ENCODE measurements at places on chromosomes 13 and 19.

- no peak for DNase-seq
These were observed 1.3 kb downstream of the BICRA start for GRCh38 chr19:47609906-47610894.

DNA sequence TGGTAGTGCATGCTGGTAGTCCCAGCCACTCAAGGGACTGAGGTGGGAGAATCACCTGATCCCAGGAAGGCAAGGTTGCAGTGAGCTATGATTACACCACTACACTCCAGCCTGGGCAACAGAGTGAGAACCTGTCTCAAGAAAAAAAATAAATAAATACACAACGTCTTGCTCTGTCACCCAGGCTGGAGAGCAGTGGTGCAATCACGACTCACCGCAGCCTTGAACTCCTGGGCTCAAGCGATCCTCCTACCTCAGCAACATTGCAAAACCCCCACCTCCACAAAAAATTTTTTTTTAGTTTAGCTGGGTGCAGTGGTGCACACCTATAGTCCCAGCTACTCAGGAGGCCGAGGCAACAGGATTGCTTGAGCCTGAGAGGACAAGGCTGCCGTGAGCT lies 8.8 kb downstream of the TPM4 start:
- no peak for DNase-seq

GRCh38 chr19:47707135-47707925 lies 5.9 kb upstream of the EHD2 start:
- peak; percentile 35 for DNase-seq

GRCh38 chr13:111326981-111327642 lies 6.7 kb downstream of the TEX29 start:
- no peak for DNase-seq

DNA sequence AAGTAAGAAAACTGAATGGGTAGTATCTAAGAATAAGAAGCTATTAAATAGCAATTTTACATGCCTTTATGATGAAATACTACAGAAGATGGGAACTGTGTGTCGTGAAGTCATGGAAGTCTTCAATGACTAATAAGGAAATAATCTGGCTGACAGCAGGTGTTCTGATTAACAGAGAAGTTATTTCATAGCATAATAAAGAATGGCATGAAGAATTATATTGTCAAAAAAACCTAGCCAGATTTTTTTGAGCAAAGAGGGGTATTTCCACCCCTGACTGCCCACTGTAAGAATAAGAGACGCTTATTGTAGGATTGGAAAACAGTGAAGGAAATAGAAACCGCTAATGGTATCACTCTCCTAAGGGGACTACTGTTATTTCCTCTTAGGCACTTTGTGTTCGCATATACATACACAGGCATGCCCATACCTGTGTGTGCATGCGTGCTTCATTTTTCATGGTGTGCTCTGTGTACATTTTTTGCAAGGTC lies 318.8 kb downstream of the SHISA2 start:
- no peak for DNase-seq

DNA sequence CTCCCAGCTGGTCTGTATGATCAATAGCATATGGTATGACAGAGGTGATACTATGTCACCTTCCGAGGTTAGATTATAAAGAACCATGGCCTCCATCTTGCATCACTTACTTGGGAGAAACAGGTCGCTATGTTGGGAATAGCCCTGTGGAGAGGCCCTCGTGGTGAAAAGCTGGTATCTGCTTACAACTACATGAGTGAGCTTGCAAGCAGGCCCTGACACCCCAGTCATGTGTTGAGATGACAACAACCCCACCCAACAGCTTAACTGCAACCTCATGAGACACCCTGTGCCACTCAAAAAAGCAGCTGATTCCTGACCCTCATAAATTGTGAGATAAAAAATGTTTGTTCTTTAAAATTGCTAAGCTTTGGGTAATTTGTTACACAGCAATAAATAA lies 18.8 kb downstream of the MTRF1 start:
- DNase-seq: no peak

DNA sequence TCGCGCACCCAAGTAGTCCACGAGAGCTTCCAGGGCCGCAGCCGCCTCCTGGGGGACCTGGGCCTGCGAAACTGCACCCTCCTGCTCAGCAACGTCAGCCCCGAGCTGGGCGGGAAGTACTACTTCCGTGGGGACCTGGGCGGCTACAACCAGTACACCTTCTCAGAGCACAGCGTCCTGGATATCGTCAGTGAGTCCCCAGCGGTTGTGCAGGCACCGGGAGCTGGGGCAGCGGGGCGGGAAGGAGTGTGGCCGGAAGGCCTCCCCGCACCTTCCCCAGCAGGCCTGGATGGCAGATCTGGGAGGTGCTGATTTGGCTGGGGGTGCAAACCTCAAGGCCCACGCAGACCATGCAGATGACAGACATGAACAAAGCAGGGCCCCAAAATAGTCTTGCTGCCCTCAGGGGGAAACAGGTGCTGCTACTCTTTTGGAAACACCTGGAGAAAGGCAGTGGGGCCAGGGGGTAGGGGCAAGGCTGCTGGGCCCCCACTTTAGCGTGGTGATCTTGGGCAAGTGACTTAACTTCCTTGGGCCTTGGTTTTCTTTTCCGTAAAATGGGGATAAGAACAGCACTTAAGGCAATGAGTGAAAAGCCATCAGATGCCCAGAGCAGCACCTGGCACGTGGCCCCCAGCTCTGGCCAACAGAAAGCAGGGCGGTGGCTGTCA lies 4.0 kb downstream of the MAG start:
- no peak for DNase-seq

DNA sequence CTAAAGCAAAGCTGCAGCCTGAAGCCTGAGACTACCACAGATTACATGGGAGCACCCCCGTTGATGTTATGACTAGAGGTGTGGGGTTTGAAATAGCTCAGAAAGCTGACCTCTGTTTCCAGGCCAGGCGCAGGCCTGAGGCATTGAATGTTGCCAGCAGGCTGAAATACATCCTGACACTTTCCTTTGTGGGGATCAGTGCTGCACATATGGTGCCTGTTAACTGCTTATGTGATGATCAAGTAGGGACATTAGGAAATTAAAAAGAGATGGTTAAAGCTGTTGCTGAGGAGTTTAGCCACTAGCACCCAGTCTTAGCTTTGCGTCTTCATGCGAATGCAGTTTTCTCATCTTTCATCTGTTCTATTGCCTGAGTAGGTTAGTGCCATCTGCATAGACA lies 83.2 kb downstream of the CCNA1 start:
- DNase-seq: no peak

GRCh38 chr19:31312009-31312676 lies 37.1 kb downstream of the TSHZ3 start:
- DNase-seq: no peak

GRCh38 chr13:114008964-114009589 lies 35.2 kb upstream of the C13orf46 start:
- DNase-seq: no peak

DNA sequence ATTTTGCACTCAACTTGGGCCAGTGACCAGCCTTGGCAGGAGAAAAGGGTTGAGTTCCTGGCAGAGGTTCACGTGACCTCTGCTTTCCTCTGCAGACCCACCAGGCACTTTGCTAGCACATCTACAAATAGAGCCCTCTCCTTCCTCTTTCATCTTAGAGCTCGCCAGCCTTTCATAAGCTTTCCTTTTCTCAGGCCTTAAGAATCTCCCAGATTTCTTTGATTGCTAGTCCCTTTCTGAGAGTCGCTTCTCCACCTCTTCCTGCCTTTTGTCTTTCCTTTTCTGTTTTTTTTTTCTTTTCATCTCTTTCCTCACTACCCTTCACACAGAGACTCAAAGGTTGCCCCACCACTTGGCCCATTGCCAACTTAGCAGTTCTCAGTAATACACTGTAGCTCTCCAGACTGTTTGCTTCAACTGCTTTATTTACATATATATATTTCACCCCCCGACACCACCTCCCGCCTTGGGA lies 375.7 kb upstream of the SPRY2 start:
- no peak for DNase-seq

GRCh38 chr13:28478127-28478526 lies 16.8 kb downstream of the FLT1 start:
- no peak for DNase-seq

DNA sequence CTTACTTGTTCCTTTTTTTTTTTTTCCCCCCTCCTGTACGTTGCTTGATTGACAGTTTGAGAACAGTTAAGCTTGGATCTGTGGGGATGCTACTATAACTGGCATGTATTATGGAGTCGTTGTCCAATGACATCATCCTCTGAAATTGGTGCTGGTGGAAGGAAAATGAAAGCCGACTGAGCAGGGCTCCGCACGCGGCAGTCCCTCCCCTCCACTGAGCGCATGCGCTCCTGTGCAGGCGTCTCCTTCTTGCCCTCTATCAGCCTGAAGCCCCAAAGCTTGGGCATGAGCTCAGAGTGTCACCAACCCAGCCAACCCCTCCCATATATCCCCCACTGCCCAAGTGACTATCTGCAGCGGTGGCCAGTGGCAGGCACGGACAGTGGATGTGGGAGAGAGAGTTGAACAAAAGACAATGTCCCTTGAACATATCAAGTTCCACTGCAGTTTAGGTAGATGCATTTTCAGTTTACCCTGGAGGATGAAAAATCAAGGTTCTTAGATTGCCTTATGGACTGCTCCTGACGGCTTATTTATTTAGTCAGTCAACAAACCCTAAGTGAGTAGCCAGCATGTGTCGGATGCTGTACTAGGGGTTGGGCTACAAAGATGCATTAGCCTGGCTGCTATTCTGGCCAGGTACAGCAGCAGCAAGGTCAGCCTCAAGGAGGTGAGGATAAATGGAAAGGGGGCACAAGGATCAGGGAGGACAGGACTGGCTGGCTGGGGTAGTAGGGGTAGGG lies 20.8 kb downstream of the MBNL2 start:
- DNase-seq: no peak

DNA sequence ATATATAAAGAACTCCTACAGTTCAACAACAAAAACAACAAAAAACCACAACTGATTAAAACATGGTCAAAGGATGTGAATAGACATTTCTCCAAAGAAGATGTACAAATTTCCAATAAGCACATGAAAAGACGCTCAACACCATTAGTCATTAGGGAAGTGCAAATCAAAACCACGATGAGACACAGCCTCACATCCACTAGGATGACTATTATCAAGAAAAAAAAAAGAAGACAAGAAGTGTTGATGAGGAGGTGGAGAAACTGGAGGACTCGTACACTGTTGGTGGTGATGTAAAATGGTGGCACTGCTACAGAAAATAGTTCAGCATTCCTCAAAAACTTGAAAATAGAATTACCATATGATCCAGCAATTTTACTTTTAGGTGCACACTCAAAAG lies 61.0 kb upstream of the SOX1 start:
- DNase-seq: no peak

DNA sequence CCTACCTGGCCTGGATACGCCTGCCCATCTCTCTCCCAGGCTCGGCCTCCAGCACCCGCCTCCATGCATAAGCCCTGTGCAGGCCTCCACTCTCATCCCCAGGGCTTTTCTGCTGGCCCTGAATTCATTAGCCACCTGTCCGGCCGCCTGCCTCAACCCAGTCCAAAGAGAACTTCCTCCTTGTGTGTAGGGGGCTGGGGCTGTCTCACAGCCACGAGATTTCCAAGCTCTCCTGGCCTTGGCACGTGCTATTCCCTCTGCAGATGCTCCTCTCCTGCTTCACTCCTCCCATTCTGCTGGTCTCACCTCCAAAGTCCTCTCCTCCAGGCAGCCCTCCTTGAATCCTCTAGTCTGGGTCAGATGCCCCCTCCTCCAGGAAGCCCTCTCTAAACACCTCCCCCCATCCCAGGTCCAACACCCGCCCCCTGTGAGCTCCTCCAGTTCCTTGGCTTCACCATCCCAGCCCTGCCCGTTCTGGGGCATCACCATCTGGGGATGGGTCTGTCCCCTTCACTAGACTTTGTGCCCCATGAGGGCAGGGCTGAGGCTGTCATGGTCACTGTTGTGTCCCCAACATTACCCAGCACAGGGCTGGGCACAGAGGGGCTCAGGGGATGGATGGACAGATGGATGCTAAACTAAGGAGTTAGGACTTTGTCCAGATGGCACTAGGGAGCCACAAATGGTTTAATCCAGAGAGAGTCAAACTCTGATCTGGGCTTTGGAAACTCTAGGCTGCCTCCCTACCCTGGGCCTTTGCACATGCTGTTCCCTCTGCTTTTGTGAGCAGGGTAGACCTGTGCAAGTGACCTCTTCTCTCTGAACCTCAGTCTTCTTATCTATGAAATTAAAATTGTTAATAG lies 14.8 kb downstream of the MEIS3 start:
- no peak for DNase-seq

- DNase-seq: no peak
These were observed 794.7 kb downstream of the EFNB2 start for GRCh38 chr13:105740739-105741138.

GRCh38 chr19:14165990-14166830 lies 29.8 kb upstream of the ASF1B start:
- no peak for DNase-seq

GRCh38 chr13:111044087-111044830 lies 70.9 kb upstream of the ARHGEF7 start:
- no peak for DNase-seq

DNA sequence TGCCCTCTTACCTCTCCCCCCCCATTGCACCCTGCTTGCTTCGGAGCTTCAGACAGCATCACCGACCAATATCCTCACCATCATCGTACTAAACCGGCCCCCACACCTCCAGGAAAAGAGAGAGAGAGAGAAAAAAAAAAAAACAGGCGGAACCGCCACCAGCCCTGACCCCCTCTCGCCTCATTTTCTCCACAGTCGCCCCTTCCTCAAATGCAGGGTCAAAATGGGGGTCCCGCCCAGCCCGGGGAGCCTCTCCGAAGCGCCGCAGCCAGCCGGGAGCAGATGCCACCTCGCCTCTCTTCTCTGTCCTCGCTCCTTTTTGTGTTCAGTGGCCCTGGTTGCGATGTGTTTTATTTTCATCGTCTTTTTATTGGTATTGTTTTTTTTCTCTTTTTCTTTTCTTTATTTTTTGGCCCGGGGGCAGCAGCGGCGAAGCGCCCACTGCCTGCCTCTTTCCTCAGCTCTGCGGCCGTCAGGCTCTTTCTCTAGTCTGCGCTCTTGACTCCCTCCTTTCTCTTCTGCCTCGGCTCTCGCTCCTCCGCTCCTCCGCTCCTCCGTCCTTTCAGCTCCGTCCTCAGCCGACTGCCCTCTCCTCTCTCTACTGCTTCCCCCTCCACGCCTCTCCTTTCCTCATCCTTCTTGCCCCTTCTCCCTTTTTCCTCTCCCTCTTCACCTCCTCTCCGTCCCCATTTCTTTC lies 41.4 kb downstream of the DEDD2 start:
- DNase-seq: no peak

Data from stimulated activated CD8-positive, alpha-beta memory T cell treated with anti-CD3 and anti-CD28 coated beads, Interleukin-7, amount 100 ng/mL, for 1 hour (primary cell).